ENCODE measurements at places on chromosomes 1 and 21.

GRCh38 chr1:248065604-248066003 lies 19.0 kb downstream of the OR2L3 start:
- DNase-seq, result no peak

DNA sequence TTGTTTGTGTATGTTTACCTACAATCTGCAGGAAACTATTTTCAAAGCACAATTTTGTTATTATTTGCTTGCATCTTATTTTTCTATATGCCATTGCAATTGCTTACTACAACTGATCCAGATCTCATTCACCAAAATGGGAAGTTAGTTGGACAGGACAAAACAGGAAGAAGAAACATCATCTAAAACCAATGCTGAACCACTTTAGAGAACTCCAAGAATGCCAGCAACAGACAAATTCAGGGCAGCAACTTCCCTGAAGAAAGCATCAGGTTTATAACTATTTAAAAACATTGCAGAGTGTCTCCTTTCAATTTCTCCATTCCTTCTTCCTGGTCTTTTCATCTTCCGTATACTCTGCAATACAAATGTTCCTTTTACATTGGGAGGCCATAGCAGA lies 82.4 kb upstream of the SMYD2 start:
- peak; percentile 11 for DNase-seq

GRCh38 chr1:191043066-191043465 lies 565.4 kb upstream of the BRINP3 start:
- no peak for DNase-seq

- no peak for DNase-seq
These were observed 14.5 kb downstream of the SORT1 start for GRCh38 chr1:109383087-109383779.

- DNase-seq, result no peak
These were observed 19.9 kb downstream of the ADORA1 start for GRCh38 chr1:203147376-203147775.

DNA sequence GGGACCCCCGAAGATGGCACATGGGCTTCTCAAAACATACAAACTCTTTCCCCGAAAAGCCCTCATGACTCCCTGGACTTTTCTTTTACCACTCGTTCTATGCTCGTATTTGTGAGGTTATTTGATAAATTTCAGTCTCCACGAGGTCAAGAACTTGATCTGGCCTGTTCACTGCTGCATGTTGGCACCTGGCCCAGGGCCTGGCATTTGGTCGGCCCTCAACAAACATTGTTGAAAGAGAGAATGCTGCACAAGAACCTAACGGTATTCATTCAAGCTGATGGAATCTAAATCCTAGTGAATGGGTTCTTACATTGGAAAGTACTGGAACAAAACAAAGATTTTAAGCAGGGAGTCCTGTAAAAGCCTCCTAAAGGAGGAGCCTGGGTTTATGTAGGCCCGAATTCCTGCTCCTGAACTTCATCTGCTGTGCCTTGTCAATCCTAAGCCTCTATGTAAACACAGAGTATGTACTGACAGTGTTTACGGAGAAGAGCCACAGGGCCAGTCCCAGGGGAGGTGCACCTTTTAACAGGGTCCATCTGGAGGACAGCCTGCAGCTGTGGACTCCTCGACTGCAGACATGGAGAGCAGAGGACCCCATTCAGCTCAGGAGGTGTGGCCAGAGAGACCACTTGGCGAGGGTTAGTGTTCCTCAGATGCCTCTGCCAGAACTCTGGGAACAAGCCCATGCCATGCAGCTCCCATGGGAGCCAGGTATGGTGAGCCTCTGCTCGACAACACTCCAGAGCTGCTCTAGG lies 46.9 kb downstream of the L1TD1 start:
- DNase-seq, result no peak

DNA sequence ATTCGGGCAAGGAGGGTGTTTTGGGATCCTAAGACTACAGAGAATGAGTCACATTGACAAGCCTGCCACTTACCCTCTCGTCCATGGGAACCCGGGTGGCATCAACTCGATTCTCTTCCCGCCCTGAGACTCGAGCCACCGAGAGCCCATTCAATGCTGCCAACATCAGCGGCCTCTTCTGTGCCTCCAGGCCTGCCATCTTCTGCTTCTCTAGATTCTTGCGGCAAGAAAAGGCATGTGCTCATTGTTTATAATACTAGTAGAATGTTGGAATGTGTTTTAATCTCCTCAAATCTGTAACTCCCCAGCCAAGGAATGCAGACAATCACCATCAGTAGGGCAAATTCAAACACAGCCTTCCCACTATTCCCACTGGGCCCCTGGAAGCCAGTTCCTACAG lies 96.9 kb downstream of the SMYD2 start:
- no peak for DNase-seq

GRCh38 chr1:198024782-198025181 lies 107.6 kb downstream of the LHX9 start:
- DNase-seq, result no peak

DNA sequence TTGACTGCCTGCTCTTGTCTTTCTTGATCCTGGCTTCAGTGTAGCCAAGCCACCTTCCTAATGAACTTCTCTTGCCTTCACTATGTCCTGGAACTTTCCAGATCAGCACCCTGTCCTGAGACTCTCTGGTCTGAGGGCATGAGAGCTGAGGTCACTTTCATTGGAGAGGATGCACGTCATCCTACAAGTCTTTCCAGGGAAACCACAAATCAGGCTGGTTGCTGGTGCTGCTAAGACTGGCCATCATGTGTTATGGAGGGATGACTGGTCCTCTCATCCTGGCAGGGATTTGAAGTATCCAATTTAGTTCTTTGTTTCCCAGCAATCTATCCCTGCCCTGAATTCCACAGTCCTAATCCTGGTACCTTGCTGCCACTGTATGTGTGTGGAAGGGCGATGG lies 228.6 kb downstream of the GPATCH2 start:
- DNase-seq, result no peak

DNA sequence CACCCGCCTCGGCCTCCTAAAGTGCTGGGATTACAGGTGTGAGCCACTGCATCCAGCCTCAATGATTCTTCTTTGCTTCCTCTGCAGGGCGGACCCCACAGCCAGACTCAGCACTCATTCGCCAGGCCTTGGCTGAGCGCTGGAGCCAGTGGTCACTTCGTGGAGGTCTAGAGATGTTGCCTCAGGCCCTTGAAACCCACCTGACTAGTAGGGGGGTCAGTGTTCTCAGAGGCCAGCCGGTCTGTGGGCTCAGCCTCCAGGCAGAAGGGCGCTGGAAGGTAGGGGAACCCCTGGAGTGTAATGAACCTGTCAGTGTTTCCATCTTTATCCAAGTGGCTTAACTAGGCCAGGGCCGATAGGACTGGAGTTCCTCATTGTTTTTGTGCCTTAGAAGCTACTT lies 2.7 kb downstream of the PPOX start:
- DNase-seq, result no peak

DNA sequence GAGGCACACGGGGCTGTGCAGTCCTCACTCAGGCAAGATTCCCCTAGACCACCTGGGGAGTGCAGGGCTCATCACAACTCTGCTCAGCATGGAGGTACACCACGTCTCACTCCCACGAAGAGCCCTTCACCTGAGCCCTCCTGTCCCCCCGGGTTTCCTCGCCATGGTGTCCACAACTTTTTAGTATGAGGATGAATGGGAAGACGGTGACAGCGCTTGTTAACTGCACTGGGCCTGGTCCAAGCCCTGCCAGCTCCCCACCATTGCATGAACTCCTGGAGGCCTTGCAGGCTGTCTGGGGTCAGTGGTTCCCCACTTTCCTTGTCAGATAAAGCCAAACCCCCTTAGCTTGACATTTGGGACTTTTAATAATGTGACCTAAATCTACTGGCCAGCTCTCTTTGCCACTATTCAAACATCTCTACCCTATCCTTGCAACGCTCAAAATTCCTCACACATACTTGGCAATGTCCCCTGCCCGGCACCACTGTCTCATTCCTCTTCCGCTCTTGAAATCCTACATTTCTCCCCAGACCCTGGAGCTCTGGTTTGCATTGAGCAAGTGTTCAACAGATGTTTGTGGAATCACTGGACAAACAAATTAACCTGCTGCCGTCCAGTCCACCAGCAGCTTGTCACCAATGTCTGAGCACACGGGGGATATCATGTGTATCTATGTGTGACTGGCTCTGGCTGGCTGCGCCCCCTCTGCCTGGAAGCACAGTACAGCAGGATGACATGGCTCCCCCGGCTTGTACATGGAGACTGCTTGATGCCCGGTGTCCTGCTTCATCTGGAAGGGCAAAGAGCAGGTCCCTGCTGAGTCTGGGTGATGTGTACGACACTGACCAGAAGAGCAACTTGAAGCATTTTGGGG lies 11.2 kb downstream of the TMEM9 start:
- DNase-seq, result no peak

GRCh38 chr21:17616831-17617230 lies 4.1 kb upstream of the BTG3 start:
- DNase-seq, result no peak

GRCh38 chr1:202192770-202193613 lies 607 bp upstream of the LGR6 start:
- peak; percentile 78 for DNase-seq

DNA sequence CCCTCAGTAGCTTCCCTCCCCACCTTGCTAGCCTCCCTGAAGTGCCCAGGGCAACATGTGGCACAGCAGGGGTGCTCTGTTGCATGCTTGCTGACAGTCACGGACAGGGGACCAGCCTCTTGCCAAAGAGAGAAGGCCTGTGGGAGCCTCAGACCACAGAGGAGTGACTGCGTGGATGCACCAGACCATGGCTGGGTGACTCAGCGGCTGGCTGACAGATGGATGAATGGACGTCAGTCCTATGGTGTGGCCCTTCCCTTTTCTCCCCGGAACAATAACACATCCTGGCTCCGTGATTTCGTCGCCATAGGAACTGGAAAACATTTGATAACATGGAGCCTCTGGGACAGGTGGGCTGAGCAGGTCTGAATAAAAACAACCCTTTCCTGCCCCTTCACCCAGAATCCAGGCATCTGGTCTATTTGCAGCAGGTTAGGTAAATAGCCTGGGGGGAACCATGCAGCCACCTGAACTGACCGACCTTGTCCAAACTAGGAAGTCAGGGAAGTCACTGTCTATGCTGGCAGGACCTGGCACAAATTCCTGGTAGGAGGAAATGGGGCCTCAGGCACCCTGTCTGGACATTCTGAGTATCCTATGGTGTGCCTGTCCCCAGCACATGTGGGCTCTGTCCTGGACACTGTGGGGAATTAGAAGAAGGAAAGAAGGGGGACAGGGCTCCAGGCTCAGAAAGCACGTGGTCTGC lies 53.3 kb downstream of the NENF start:
- peak; percentile 69 for DNase-seq

- DNase-seq, result no peak
These were observed 333.6 kb downstream of the KCNH1 start for GRCh38 chr1:210800301-210800700.

GRCh38 chr1:192243721-192244120 lies 73.1 kb upstream of the RGS21 start:
- no peak for DNase-seq

DNA sequence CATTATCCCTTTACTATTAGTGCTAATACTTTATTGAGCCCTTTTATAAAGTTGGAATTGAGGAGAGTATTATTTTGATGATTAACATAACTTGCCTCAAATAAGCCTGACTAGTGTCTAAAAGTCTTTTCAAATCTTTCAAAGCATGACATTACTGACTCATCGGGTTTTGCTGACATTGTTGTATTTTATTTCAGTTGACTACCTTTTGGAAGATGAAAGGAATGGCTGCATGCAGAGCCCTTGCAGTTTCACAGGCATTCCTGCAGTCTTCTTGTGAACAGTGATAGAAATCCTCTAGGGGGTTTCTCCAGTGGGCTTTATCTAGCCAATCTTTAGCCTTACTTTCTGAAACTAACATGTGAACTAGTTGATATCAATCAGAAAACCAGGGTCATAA lies 43.0 kb upstream of the TMEM61 start:
- no peak for DNase-seq

GRCh38 chr1:9766759-9767442 lies 56.9 kb downstream of the CLSTN1 start:
- DNase-seq, result no peak

DNA sequence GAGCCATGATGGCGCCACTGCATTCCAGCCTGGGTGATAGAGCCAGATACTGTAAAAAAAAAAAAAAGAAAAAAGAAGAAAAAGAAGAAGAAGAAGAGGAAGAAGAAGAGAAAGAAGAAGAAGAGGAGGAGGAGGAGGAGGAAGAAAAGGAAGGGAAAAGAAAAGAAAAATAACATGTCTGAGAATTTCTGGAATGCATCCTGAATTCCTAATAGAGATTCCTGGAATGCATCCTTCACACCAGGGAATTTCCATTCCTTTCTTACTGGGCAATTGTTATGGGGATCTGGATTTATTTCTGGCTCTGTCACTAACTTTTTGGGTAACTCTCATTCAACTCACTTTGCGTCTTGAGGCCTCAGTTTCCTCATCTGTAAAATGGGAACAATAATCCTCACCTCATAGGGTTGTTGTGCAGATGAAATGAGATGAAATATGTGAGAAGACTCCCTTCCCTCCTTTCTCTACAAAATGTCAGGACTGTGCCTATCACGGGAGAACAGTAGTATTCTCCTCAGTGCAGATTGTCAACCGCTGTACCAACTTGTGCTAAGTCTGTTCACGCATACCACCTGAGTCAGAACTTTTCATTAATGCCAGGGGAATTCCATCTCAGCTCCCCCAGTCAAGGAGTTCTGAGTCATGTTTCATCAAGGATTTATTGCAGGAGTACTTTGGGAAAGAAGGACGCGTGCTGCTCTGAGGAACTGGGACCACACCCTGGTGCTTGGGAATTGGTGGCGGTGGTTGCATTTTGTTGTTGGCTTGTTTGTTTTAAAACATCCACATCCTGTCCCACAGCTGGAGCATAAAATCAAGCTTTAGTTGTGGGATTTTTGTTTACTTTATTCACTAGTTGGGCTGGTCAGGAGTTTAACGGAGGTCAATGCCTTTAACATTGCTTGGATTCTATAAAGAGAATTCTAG lies 42.4 kb upstream of the ROR1 start:
- DNase-seq, result no peak

DNA sequence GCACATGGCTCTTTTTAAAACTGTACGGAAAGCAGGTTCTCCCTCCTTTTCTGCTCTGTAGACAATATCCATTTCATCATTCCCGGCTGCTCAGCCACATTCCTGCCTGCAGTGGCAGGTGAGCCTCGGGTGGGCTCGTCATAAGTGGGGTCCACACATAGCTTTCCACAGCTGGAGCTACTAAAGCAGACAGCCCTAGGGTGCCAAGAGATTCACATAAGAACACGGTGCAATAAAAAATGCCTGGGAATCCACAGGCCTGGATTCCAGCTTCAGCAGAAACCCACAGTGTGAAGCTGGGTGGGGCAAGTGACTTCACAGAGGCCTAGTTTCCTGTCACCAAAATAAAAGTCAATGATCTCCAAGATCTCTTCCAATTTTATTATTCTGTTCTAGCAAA lies 96.4 kb downstream of the MIS18A start:
- DNase-seq, result no peak

- DNase-seq, result no peak
These were observed 18.9 kb downstream of the SFPQ start for GRCh38 chr1:35173909-35174540.

- DNase-seq, result no peak
These were observed 60.8 kb downstream of the NDUFS5 start for GRCh38 chr1:39086865-39087409.

DNA sequence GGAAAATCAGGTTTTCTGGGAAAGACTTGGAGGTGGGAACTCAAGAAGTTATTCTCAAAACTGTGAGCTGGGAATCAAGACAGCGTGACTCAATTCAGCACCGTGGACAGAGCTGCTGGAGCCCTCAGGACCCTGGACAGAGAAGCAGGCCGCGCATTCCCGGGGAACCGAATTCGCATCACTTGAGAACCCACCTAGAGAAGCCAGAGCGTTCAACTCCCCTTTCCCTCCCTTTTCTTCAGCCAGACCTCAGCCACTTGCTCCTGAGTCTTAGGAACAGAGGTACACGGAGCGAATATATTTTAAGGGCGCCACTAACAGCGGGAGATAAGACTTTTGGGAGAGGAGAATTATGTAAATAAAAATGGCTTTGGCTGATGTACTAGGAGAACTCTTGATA lies 2.0 kb upstream of the LIN28A start:
- DNase-seq, result peak; percentile 85

Data from hematopoietic multipotent progenitor cell treated with erythropoietin and hydrocortisone succinate and interleukin-3 and kit ligand, for 4 days (in vitro differentiated cells).